Progenitor cell of endocrine pancreas (in vitro differentiated cells): ENCODE measurements at places on chromosomes 13 and 19.

DNA sequence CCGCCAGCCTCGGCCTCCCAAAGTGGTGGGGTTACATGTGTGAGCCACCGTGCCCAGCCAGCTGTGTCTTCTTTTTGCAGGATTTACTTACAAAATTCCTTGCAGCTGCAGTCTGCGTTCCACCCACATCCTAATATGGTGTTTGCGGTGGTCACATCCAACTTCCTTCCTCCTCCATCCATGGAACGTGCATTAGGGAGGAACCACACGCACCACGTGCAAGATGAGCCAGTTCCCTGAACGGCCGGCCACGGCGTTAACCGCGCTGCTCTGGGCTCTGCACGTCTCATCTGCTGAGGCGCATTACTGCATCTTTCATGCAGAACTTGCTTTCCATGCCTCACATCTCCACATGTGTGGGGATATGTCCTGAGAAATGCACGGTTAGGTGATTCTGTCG lies 13.0 kb upstream of the SIGLEC11 start:
- no peak for DNase-seq

GRCh38 chr19:8396563-8397203 lies 6.5 kb downstream of the RAB11B start:
- no peak for DNase-seq

DNA sequence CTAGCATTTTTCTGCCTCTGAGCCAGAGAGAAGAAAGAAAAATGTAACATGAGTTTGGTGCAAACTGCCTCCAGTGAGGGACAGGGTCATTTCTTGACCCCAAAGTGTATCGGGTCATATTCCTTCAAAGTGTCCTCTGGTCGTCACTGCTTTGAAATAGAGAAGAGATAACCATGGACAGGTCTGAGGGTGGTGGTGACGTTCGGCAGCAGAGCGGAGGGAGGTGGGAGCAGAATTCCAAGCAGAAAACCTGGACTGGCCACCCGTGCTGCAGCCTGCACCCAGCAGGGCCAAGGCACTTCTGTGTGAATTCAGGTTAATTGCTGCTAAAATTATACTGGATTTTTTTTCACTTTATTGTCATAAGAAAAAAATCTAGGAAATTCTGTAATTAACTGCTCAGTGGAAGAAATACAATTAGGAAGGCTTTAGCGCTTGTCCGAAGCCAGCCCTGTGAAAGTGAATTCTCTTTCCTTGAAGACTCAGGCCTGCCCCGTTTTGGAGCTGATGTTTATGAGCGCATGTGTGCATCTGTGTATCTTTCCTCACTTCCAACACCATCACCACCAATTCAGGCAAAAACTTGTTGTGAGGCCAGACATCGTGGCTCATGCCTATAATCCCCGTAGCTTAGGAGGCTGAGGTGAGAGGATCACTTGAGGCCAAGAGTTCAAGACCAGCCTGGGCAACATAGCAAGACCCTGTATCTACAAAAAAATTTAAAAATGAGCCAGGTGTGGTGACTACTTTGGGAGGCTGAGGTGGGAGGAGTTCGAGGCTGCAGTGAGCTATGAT lies 37.9 kb upstream of the UBAC2 start:
- DNase-seq = no peak

DNA sequence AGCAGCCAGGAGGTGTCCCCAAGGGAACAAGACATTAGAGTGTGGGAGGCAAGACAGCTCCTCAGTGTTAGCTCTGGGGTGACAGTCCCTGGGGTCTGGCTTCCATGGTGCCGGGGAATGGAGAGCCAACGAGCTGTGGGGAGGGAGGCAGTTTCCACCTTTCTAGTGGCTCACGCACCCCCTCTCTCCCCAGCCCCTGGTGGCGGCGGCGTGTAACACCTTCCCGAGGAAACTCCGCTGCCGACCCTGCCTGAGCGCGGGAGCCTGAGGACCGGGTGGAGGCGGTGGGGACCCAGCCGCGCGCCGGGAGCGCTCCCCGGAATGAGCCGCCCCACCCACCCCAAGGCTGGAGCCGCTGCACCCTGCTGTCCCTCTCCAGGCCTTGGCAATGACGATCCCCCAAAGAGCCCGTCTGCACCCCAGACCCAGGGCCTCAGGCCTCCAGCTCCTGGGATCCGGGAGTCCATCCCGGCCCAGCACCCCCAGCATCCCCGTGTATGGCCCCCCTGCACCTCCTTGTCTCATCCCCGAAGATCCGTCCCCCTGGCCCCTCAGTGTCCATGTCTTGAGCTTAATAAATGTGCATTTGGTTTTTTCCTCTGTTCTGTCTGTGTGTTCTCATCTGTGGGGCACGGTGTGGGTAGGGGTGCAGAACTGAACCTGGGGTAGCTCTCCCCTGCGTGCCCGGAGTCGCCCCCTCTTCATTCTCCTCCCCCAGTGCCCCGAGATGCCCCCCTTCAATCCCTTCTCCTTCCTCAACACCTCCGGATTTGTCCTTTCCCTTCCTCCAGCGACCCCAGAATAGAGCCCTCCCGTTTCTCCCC lies 622 bp upstream of the FXYD5 start:
- DNase-seq = peak; percentile 41

GRCh38 chr13:105426441-105426840 lies 1109.0 kb downstream of the EFNB2 start:
- DNase-seq = no peak

DNA sequence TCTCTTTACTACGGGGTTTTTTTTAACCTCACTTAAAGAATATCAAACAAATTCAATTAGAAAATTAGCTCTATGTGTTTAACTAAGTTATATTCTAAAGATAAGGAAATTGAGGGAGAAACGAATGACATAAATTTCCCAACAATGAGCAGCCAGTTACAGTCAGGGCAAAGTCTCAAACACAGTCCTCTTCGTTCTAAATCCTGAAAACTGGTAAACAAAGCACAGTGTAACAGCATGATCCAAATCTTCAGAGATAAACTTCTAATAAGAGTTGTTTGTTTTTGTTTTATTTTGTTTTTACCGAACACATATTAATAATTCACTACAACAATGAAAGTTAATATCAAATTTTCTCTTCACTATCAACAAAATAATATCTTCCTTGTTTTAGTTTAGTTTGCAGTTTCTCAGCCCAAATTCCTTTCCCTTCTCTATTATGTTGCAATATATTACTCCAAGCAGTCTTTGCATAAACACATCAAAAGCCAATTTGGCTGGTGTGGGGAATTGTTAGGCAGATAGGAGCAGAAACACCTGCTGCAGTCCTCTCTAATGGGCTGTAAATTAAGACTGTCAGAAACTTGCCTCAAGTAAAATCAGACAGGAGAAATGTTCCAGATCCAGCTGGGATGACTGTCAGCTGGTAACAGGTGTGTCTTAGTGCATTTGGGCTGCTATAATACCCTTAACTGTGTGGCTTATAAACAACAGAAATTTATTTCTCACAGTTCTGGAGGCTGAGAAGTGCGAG lies 106.5 kb upstream of the SGCG start:
- DNase-seq = no peak

GRCh38 chr19:12769689-12770088 lies 5.7 kb downstream of the HOOK2 start:
- no peak for DNase-seq

GRCh38 chr13:100658363-100658762 lies 16.2 kb downstream of the TMTC4 start:
- DNase-seq = no peak

- DNase-seq = no peak
These were observed 11.3 kb downstream of the GTPBP3 start for GRCh38 chr19:17348700-17349099.

GRCh38 chr13:95300625-95301182 lies 547 bp downstream of the ABCC4 start:
- DNase-seq = peak; percentile 11

DNA sequence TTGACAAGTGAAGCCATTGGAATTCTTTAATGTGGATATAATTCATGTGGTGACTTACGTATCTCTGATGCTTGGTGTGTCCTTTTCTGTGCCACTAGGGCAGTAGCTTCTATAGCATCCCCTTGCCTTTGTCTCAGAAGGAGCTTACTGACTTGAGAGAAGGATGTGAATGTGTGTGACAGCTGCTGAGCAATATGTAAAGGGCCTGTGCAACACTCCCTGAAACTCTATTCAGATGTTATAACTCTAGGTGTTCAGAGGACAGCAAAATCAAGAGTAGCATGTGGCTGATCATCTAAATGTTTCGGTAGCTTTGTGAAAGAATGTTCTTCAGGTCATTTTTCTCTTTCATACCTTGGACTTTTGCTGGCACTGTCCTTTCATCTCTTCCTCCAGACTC lies 189.5 kb downstream of the LMO7 start:
- no peak for DNase-seq

- DNase-seq = no peak
These were observed 21.1 kb upstream of the ZSCAN18 start for GRCh38 chr19:58118979-58119733.

DNA sequence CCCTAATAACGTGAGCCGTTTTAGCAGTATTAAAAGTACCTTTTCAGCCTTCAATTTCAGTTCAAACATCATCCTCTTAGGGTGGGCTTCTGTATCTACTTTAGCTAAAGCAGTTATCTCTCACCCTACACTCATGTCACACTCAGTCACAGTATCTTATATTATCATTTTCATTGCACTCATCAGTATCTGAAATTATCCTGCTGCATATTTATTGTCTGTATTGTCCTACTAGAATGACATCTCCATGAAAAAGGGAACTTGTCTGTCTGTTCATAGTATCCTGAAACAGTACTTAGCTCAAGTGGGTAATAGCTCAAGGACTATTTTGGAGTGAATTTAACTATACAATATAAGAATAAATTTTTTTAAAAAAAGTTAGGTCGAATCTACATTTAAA lies 19.9 kb upstream of the RFC3 start:
- DNase-seq = no peak

- DNase-seq = no peak
These were observed 178.4 kb downstream of the FGF9 start for GRCh38 chr13:21849323-21849722.

DNA sequence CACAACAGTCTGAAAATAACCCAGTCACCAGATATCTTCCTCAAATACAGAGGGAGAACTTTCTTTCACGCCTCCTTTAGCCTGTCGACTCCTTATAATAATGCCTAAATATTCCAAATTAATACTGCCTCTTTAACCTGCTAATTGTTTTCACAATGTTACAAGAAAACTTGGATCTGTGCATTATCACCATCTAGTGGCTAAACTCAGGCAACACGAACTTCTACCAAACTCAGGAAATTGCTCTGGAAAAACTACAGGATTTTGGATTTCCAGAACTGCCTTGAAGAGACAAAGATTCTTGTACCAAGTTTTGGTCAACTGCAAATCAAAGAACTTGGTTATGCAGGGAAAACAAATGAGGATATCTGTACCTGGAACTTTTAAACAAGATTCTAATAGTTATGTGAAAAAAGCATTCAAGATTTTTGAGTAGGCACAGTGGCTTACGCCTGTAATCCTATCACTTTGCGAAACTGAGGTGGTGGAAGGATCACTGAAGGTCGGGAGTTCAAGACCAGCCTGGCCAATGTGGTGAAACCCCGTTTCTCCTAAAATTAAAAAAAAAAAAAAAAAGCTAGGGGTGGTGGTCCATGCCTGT lies 10.8 kb downstream of the CLN5 start:
- no peak for DNase-seq

DNA sequence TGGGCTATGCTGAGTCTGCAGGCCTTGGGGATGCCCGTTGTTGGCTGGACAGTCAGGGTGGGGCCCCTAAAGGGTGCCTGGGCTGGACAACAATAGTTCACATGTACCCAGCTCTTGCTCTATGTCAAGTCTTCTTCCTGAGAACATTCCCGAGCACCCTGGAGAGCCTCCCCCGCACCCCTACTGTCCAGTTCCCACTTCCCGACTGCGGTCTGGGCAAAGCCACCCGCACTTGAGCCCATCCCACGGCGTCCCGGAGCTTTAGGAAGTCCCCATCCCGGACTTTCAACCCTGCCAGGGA lies 1.1 kb upstream of the MPND start:
- DNase-seq = no peak

DNA sequence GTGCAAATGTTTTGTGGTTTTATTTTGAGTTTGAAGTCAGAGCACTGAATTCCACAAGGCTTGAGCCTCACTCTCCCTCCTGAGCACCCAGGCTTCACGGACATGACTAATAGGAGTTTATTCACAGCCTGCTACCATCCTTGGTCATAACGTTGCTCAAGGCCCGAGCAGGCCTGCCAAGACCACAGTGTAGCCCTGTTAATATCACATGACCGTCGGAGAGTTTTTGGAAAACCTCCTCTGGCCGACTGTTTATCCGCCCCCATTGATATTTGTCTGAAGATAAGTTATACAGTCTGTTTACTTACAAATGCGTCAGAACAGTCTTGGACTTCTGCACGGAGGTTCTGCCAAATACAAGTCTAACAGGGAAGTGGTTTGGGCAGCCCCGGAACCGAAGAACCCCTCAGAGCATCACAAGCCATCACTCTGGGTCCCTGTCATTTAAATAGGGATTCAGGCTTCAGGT lies 89.9 kb downstream of the COL4A2 start:
- DNase-seq = no peak

DNA sequence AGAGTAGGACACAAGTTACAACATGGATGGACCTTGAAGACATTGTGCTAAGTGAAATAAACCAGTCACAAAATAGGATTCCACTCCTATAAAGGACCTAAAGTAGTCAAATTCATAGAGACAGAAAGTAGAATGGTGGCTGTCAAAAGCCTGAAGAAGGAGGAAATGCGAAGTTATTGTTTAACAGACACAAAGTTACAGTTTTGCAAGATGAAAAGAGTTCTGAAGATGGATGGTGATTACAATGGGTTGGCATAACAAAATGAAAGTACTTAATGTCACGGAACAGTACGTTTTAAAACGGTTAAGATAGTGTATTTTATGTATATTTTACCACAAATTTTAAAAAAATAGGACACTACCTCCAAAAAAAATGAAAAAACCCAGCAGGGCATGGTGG lies 34.8 kb downstream of the FOXO1 start:
- DNase-seq = no peak

GRCh38 chr13:34864671-34865070 lies 77.4 kb upstream of the NBEA start:
- DNase-seq = no peak

- peak; percentile 35 for DNase-seq
These were observed 1.7 kb downstream of the ELL start for GRCh38 chr19:18519962-18520847.

- DNase-seq = no peak
These were observed 29.5 kb downstream of the SLC25A15 start for GRCh38 chr13:40818926-40819325.

- DNase-seq = no peak
These were observed 10.1 kb downstream of the ANO8 start for GRCh38 chr19:17324357-17325114.

DNA sequence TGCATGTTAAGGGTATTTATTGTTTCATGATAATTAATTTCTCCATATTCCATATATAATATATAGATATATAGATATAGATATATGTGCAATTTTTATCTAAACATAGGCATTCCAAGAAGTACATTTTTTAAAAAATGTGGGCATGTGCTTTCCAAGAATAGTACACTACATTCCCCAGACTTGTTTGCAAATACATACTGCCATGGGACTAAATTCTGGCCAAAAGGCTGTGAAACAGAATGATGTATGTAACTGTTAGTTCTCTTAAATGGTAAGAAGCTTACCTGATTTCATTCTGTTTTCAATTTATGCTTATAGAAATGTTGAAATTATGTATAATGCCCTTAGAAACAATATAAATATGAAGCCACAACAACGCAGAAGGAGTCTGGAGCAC lies 503.2 kb upstream of the SPRY2 start:
- no peak for DNase-seq

- DNase-seq = no peak
These were observed 5.5 kb downstream of the TPRX1 start for GRCh38 chr19:47798904-47799266.
